ENCODE measurements at places on chromosomes 12 and 14.

DNA sequence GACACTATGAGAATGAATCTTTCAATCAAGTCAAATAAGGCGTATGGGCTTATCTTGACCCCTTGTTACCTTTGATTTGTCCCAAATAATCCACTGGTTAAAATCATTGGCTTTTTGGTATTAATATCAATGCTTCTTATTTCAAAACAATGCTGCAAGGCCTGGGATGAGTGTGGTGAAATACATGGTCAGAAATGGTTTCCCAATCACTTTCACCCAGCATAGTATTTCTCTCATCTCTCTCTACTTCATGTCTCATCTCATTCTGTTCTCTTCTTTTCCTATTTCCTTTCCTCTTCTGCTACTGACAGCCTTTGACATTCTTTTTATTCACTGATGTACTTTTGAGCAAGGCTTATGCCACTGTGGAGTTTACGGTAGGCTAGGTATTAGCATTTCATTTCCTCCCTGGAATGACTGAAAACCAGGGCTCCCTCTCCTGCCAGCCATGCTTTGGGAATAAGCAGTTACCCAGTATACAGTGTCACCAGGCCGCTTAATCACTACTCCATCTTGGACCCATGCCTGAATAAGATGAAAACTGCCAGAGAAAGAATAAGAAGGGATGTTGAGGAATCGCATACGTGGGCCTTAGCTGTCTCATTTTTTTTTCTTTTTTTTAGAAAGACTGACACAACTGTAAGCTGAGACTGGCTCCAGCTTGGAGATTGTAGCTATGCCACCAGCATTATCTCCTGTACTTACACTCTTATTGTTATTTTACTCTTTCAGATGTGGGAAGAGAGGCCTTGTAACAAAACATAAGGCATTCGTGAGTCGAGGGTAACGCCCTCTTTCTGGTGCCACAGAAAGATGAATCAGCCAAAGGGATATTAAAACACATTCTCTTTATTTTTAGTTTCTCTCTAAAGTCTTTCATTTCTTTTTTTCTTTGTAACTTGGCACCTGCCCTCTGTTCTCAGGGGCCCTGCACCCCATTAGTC is 53.5 kb downstream of the IGF1 start:
- no peak for DNase-seq

- DNase-seq: no peak
These were observed 61.1 kb upstream of the NUDT4 start for GRCh38 chr12:93316623-93316971.

DNA sequence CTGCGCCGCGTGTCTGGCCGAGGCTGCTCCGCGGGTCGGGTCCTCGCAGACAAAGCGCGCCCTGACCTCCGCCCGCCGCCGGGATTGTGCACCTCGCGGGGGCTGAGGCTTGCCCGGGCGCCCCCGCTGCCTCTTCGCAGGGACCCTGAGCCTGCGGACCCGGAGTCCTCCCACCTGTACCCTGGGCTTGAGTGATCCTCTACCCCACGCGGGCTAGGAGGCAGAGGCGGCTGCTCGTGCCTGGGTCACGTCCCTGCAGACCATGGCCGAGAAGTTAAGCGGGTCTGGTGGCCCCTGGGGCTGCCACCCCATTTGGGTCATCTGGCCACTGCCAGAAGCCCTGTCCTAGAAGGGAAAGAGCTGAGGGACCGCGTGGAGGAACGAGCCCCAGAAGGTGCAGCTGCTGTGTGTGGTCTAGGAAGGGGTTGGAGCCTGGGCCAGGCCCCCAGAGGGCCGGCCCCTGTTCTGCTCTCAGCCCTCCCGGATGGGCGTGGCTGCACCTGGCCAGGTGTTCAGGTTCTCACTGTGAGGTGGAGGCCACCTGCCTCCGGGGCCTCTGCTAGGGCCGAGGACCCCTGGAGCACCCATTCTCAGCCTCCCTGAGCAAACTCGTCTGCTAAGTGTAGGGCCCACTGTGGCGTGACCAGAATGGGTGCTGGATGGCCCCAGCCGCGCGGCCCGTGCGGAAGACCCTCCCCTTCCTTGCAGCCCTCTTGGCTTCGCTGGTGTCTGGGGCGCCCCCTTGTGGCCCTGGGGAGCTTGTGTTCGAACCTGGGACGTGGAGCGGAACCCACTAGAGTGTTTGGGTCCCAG is 49.6 kb downstream of the LRCOL1 start:
- DNase-seq: peak; percentile 67

DNA sequence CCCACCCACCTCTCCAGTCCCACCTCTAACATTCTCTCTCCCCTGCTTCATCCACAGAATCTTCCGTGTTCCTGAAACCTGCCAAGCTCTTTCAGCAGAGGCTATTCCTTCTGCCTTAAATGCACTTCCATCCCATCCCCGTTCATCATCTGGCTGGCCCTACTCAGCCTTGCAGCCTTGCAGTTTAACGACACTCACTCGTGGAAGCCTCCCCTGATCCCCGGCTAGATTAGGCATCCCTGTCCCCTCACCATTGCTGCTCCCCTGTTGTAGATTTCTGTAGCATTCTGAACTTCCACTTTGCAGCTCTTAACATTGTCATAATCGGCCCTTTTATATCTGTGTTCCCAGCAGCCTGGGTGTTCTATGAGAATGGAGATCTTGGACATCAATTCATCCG is 280.5 kb upstream of the NOS1 start:
- no peak for DNase-seq

GRCh38 chr12:48038085-48038484 is 33.8 kb upstream of the COL2A1 start:
- no peak for DNase-seq

DNA sequence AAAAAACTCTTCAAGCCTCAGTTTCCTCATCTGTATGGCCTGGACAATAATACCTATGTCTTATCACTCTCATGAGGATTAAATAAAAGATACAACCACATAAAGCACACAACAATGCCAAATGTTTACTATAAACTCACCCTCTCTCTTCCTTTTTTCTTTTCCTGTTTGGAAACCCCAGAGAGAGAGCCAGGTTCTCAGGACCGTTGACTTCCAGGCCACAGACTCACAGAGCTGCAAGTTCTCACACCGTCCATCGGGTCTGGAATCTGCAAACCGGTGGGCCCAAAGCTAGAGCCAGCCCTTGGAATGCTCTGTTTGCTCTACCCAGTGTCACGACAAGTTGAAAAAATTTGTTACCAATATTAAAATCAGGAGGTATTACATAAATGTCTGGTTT is 4.6 kb upstream of the CD4 start:
- DNase-seq: no peak

DNA sequence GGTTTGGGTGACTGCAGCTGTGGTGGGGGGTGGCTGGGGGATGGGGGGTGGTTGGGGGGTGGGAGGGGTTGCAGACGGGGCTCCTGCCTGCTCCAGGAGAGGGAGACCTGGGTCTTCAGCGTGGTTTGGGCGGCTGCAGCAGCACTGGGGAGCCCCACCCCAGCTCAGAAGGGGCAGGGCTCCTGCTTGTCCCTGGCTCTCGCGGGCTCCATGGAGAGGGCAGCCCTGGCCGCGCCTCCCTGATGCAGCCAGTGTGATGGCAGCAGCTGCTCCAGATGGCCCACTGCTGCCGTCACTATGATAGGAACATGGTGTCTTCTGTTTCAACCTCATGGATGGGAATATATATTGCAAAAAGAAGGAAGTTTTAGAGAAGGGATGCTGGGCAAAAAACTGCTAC is 22.9 kb downstream of the TRHDE start:
- DNase-seq: no peak

DNA sequence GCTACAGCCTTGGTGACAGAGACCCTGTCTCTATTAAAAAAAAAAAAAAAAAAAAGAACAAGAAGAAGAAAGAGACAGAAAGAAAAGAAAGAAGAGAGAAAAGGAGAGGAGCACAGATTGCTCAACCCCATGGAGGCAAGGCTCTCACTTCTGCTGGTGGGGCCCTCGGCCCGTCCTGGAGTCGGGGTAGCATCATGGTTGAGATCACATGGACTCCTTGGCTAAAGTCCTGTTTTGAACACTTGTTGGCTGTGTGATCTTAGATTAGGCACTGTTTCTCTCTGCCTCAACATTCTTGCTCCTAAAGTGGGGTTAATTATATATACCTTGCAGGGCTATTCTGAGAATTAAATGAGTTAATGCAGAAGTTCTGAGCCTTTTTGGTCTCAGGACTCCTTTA is 207.7 kb downstream of the CACNA1C start:
- DNase-seq: no peak

DNA sequence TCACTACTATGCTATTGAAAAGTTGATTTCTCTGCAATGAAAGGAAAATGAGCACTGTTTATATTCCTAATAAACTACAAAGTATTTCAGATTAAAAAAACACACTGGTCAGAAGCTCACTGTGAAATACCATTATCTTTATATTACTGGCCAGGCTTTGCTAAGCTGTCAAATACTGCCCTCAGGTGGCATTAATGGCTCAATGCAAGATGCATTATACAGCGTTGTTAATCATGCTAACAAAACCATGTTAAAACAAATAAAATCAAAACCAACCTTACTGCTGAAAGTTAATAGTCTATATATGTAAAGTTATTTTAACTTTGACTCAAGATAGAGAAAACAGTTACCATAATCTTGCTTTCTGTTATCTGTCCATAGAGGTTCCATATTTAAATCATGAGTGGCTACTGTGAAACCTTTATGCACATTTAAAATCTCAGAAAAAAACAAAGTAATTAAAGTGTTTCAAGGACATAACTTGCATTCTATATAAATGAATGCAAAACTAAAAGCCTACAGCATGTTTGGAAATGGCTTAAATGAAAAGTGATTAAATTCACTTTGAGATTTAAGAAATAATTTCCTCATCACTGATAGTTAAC is 121.7 kb downstream of the RALGAPA1 start:
- DNase-seq: no peak

DNA sequence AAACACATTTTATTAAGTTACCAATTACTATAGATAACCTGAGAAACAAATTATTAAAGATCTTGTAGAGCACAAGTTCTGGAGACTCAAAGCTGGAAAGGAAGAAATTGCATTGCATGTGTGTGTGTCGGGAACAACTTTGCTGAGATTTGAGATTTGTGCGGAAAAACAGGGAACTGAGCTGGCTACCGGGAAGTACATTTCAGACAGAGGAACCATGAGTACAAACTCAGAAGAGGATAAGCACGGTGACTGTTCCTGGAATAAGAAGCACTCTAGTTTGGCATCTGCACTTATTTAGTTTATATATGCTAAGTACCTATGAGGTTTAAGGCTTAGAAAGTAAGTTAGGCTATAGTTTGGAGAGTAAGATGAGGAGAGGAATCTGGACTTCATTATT is 97.8 kb downstream of the DACT1 start:
- DNase-seq: no peak

- DNase-seq: no peak
These were observed 70.2 kb upstream of the GPHB5 start for GRCh38 chr14:63388766-63389431.

GRCh38 chr14:99030454-99030853 is 241.5 kb downstream of the BCL11B start:
- no peak for DNase-seq

- no peak for DNase-seq
These were observed 2.5 kb upstream of the LRIG3 start for GRCh38 chr12:58922849-58923248.

- no peak for DNase-seq
These were observed 14.5 kb downstream of the DPF3 start for GRCh38 chr14:72879431-72879830.

GRCh38 chr12:101857043-101857558 is 20.3 kb upstream of the DRAM1 start:
- no peak for DNase-seq

DNA sequence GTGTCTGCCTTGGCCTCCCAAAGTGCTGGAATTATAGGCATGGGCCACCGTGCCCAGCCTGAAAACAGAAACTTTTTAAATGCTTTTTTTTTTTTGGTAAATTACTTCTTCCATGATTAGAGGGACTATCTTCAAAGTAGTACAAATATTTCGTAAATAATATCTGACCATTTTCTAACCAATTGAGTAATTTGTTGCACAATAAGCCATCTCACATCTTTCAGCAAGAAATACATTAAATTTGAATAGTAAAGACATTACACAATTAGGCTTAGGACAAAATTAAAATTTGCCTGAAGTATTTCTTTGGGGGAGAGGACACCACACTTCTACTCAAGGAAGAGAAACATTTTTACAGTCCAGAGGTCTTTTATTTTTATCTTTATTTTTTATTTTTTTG is 84.7 kb upstream of the STRN3 start:
- no peak for DNase-seq

- no peak for DNase-seq
These were observed 15.0 kb upstream of the EMP1 start for GRCh38 chr12:13181375-13182070.

GRCh38 chr12:65152596-65152995 is 16.8 kb upstream of the LEMD3 start:
- DNase-seq: no peak

DNA sequence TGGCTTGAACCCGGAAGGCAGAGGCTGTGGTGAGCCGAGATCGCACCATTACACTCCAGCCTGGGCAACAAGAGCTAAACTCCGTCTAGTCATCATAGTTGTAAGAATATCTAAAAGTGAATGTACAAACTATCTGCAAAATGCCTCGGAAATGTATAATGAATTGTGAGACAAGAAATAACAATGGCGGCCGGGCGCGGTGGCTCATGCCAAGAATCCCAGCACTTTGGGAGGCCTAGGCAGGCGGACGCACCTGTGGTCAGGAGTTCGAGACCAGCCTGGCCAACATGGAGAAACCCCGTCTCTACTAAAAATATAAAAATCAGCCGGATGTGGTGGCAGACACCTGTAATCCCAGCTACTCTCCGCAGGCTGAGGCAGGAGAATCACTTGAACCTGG is 9.7 kb downstream of the PPP2R5E start:
- no peak for DNase-seq

DNA sequence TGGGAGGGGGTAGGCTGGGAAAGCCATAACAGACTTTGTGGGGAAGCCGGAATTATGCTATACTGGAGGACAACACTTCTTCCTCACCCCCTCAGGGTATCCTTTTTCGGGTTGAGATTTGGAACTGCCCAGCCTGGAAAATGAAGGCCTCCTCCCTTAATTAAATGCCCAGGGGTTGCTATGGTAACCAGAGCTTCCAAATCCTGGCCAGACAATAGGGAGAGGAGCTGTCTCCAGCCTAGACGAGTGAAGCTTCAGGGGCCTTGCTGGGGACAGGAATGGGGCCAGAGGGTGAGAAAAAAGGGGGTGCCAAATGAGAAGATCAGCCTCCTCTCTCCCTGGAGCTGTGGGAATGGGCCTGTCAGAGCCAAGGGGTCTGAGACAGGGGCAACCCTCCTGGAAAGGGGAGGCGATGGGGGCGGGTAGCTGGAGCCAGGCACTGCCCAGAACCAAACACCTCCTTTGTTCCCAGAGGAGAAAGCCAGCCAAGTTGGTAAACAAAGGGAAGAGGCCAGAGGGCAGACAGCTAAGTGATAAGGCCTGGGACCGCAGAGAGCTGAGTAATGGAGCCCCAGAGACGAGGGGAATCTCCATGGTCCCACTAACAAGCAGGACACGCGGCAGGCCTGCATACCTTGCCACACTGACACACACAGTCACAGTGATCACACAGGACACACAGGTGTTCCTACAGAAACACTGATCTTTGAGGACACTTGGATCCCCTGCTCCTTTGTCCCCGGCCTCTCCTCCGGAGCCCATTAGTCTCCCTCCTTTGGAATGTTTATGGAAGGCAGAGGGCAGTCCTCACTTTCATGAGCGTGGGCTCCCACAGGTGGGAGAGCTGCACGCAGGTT is 17.9 kb upstream of the RND1 start:
- DNase-seq: no peak
